Gastrocnemius medialis (tissue), 4 donors: ENCODE measurements at places on chromosomes 5 and 9. TPM values are rescaled to one million over a fixed set of nuclear protein-coding genes. Genes with fewer than 3 reads are reported as not detected.

The KCNN2 gene
- total RNA-seq, result 0.16 TPM

The CCNI2 gene
- total RNA-seq, result not detected

The TDRD7 gene
- 5.7 TPM for total RNA-seq

The C5orf58 gene
- total RNA-seq, result not detected

The CHSY3 gene
- 2.7 TPM for total RNA-seq

The HK3 gene
- 0.53 TPM for total RNA-seq

The SHROOM1 gene
- 0.61 TPM for total RNA-seq

The SLC36A3 gene
- total RNA-seq, result not detected

The CYLC2 gene
- total RNA-seq, result not detected

The DAB2 gene
- 18.5 TPM for total RNA-seq

The ADAMTS12 gene
- total RNA-seq, result 3.1 TPM

The OMD gene
- total RNA-seq, result 1.2 TPM

The SPATA31A3 gene
- not detected for total RNA-seq

The TSSK1B gene
- total RNA-seq, result not detected

The ZFP37 gene
- total RNA-seq, result 2.6 TPM

The PCDHGC5 gene
- total RNA-seq, result 1.5 TPM

The OR1Q1 gene
- total RNA-seq, result not detected

The FAM78A gene
- total RNA-seq, result 16.0 TPM

The PITX1 gene
- total RNA-seq, result 9.4 TPM

The IFNB1 gene
- not detected for total RNA-seq

The SLC6A3 gene
- not detected for total RNA-seq

The SV2C gene
- not detected for total RNA-seq

The SLC6A19 gene
- total RNA-seq, result 0.05 TPM

The ADCY2 gene
- total RNA-seq, result 24.9 TPM

The LHX6 gene
- total RNA-seq, result 2.1 TPM

The FRMD3 gene
- total RNA-seq, result 89.0 TPM

The LCN15 gene
- total RNA-seq, result not detected

The QRFP gene
- not detected for total RNA-seq

The SLC34A1 gene
- not detected for total RNA-seq

The RNF183 gene
- total RNA-seq, result not detected

The FAM200C gene
- 1.00 TPM for total RNA-seq

The SAXO1 gene
- total RNA-seq, result not detected

The CATSPER3 gene
- total RNA-seq, result 0.56 TPM

The TOR4A gene
- 2.8 TPM for total RNA-seq

The PDZD2 gene
- total RNA-seq, result 4.3 TPM

The GMCL2 gene
- not detected for total RNA-seq

The HAND1 gene
- not detected for total RNA-seq

The FGF1 gene
- 2.1 TPM for total RNA-seq

The SNCAIP gene
- total RNA-seq, result 0.75 TPM

The SPATA31A7 gene
- total RNA-seq, result not detected

The OSTF1 gene
- total RNA-seq, result 5.2 TPM

The ZBED3 gene
- total RNA-seq, result 0.53 TPM

The TTC16 gene
- not detected for total RNA-seq

The DELE1 gene
- total RNA-seq, result 37.9 TPM

The SREK1 gene
- total RNA-seq, result 10.4 TPM

The F2RL1 gene
- not detected for total RNA-seq

The GLRA1 gene
- not detected for total RNA-seq

The TEX48 gene
- total RNA-seq, result not detected

The LHX3 gene
- not detected for total RNA-seq

The ZFP62 gene
- 8.9 TPM for total RNA-seq

The CNTNAP3 gene
- total RNA-seq, result 0.92 TPM

The SPAG8 gene
- total RNA-seq, result 0.53 TPM
